ENCODE measurements at places on chromosomes 4 and X.

GRCh38 chr4:54946741-54947140, 178.7 kb downstream of the KDR start:
- DNase-seq, result no peak

GRCh38 chrX:82081027-82081426, 879.1 kb downstream of the SH3BGRL start:
- peak; percentile 5 for DNase-seq

- DNase-seq, result no peak
These were observed 409.4 kb downstream of the UBE2NL start for GRCh38 chrX:144293229-144293628.

DNA sequence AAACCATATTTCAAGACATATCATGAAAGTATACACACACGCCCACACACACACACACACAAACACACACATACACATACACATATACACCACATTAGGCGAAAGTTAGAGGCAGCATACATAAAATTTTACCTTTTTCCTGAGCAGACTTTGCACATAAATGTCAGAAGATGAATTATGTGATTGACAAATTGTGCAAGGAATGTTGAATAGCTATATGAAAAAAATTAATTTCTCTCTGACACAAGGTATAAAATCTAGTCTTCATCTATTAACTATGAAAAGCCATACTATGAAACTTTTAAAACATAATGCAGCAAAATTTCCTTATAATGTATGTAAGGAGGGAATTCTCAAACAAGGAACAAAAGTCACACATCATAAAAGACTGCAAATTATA, 24.4 kb downstream of the FSTL5 start:
- no peak for DNase-seq

DNA sequence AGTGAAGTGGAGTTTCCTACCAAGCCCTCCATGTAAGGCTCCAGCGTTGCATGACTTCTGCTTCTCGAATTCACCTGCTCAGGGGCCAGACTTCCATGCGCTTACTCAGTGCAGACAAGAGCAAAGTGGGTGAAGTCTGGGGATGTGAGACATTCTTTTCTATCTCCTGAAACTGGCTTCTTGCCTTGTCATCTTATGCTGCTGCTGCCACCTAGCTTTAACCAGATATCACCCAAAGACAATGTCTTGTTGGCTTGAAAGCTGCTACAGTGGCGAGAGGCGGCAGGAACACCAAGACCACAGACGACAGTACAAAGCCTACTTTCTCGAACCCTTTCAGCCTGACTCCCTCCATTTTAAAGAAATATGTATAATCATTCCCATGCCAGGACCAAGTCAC, 103.6 kb upstream of the ADGRG2 start:
- DNase-seq, result peak; percentile 29

GRCh38 chr4:177393236-177393635, 49.0 kb downstream of the AGA start:
- no peak for DNase-seq

DNA sequence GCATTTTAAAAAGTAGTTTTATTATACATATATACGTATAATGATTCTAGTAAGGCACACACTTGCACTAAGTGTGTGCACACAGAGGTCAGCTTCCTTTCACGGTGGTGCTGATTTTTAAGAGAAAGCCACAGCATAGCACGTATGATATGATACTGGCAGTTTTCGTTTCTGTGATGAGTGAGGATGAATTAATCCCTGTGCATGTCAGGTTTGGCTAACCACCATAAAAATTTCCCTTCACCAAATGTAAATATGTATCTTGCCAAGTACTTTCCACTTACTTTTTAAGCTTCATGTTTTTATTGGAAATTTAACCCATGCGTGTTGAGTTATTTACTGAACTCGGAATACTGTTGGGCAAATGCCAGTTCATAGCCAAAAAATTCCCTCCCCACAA, 84.6 kb downstream of the SYNPO2 start:
- no peak for DNase-seq

DNA sequence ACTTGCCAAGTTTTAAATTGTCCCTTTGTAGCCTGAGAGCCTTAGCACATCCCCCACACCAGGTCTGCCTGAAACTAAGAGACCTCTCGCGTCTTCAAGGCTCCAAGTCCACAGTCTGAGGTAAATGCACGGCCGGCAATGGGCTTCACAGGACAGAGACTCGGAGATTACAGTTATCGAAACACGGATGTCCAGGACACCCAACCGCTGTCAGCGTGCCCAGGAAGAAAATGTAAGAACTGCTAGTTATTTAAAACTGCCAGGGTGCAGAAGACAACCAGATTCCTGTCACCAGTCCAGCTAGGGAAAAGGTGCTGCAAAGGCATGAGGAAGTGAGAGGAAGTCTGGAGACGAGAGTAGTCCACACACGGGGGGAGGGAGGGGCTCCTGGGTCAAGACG, 28.9 kb downstream of the ZNF827 start:
- DNase-seq, result no peak

DNA sequence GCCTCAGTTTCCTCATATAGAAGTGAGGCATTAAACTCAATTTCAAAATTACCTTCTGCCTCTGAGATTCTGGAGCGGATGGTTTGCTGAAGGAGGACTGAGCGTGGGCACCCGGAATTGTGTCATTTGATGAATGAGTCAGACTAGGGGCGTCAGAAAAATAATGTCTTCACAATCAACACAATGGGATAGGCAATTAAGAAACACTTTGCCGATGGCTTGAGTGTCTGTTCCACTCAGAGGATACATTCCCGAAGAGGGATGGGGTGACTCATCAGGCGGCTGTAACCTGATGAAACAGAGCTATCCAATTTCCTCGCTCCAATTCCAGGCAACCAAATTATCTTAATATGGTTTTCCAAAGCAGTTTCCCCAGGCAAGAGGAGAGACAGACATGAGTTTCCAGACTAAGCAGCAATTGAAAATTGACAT, 1.2 kb upstream of the CHRNA9 start:
- DNase-seq, result peak; percentile 42

- peak; percentile 31 for DNase-seq
These were observed 2.0 kb downstream of the ADGRL3 start for GRCh38 chr4:61201961-61202637.

DNA sequence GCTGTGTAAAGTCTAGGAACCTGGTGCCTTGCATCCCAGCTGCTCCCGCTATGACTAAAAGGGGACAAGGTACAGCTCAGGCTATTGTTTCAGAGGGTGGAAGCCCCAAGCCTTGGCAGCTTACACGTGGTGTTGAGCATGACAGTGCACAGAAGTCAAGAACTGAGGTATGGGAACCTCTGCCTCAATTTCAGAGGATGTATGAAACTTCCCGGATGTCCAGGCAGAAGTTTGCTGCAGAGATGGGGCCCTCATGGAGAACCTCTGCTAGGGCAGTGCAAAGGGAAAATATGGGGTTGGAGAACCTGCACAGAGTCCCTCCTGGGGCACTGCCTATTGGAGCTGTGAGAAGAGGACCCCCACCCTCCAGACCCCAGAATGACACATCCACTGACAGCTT, 76.6 kb downstream of the DDX60 start:
- DNase-seq, result no peak

GRCh38 chr4:81165861-81166430, 49.1 kb downstream of the PRKG2 start:
- DNase-seq, result no peak

DNA sequence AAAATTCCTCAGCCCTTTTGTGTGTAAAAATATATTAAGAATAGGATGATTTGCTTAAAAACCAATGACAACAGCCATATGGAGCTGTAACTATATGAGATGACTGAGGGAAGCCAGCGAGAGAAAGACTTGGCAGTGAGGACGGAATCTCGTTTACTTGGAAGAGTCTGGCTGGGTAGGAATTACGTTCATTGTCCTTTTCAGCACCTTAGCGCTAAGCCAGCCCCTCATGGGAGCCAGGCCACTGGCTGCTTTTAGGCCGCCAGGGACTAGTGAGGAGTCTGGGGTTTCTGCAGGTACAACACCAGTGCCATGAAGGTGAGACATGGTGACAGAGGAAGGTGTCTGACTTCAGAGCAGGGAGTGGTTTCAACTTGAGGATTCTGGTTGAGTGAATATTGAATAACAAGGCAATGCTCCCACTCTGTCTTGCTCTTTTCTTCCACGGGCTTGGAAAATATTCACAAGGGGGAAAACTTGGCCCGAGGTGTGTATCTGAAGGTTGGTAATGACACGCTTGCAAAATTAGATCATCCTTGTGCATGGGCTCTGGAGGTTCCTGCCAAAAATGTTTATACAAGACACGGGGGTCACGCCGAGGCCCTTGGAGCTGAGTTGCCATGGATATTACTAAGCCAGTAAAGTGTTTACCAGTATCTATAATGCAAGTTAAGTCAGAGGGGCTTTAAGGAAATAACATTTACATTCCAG, 17.4 kb downstream of the KLF3 start:
- no peak for DNase-seq

- DNase-seq, result no peak
These were observed 351.5 kb upstream of the DDX53 start for GRCh38 chrX:22648281-22648680.

- no peak for DNase-seq
These were observed 17.1 kb upstream of the PDE6B start for GRCh38 chr4:608236-608635.

DNA sequence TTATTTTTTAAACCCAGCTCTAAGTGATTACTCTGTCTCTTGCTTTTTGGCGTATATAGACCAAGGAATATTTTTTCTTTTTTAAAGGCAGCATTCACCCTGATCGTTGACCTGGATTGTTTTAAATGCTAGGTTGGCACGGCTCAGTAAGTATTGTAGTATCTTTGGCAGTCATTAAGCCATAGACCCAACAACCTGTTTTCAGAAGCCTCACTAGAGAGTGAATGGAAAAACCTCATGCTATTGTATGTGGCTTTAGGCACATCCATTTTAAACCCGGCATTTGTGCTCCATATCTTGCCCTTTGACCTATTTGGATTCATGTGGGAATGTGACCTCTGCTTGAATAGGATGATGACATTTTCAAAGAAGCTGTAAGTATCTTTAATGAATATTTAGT, 183.9 kb downstream of the SNCA start:
- DNase-seq, result no peak

GRCh38 chr4:119655111-119655837, 26.7 kb upstream of the PDE5A start:
- DNase-seq, result no peak

- no peak for DNase-seq
These were observed 13.9 kb upstream of the GTPBP6 start for GRCh38 chrX:332496-332860.

DNA sequence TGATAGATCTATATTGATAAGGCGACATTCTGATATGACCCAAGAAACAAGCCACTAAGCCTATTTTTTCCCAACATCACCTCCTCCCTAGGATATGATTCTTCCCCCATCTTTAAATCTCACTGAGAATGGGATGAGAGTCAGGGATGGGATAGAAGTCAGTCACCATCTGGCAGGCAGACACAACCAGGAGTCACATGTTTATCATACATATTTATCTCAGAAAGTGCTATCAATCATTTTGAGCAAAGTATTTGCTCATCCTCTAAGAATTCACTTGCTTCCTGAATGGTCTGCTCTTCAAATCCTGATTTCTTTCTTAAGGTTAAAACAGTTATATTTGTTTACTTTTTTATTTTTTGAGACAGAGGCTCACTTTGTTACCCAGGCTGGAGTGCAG, 20.3 kb downstream of the DNAAF6 start:
- no peak for DNase-seq

GRCh38 chrX:72346302-72346949, 40.7 kb upstream of the CITED1 start:
- DNase-seq, result no peak

- no peak for DNase-seq
These were observed 56.5 kb downstream of the SORBS2 start for GRCh38 chr4:185755451-185755850.

DNA sequence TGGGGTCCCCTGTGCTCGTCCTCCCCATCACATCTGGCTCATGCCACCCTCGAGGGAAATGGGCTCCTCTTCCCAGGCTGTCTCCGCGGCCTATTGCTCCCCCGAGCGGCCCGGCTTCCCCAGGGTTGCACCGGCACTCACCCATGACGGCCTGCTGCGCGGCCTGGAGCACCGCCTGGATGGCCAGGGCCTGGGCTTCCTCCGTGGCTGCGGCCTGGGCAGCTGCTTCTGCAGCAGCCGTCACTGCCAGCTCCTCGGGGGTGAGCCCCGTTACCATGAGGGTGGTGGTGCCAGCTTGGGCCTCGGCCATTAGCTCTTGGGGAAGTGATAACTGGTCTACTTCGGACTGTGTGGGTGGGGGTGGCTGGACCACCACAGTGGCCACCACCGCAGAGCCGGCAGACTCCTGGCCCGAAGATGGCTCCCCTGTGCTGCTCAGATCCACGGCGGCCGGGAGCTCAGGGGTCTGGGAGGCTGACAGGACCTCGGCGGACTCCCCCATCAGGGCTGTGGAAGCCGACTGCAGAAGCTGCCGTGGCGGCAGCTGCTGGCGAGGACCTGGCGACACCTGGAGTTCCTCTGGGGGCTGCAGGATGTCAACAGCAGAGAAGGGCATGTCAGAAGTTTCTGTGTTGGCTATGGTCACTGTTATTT, 8.1 kb upstream of the RENBP start:
- no peak for DNase-seq

- DNase-seq, result peak; percentile 17
These were observed 25.5 kb upstream of the MORC4 start for GRCh38 chrX:107025545-107025944.

- no peak for DNase-seq
These were observed 608 bp upstream of the FAM200B start for GRCh38 chr4:15681067-15681371.

DNA sequence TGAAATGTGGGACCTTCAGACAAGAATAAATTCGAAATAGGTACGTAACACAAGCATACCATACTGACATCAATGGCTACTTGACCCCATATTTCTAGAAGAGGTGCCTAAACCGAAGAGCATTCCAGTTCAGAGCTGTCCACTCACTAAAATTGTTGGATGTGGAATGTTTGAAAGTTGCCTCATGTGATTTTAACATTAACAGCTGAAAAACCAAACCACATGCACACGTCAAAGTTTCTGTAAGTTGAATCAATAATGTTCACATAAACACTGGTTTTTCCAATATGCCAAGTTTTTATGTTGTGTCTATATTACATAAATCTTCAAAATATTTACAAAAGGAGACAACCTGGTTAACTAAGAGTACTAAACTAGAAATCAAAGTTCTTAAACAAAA, 3.5 kb downstream of the UBE2D3 start:
- no peak for DNase-seq
